H1 (cell line): ENCODE measurements at places on chromosomes 11 and 22. TPM values are rescaled to one million over a fixed set of nuclear protein-coding genes. Genes with fewer than 3 reads are reported as not detected.

- peak; percentile 70 for DNase-seq
Measured at GRCh38 chr22:27918341-27919221, 475 bp downstream of the PITPNB start.

GRCh38 chr22:30591588-30592359, at the start of gene PES1:
Gene PES1, minus strand, starts transcription at chr22:30591910. Its CDS starts 77 bp downstream, at chr22:30591833.
- peak; percentile 95 for DNase-seq

DNA sequence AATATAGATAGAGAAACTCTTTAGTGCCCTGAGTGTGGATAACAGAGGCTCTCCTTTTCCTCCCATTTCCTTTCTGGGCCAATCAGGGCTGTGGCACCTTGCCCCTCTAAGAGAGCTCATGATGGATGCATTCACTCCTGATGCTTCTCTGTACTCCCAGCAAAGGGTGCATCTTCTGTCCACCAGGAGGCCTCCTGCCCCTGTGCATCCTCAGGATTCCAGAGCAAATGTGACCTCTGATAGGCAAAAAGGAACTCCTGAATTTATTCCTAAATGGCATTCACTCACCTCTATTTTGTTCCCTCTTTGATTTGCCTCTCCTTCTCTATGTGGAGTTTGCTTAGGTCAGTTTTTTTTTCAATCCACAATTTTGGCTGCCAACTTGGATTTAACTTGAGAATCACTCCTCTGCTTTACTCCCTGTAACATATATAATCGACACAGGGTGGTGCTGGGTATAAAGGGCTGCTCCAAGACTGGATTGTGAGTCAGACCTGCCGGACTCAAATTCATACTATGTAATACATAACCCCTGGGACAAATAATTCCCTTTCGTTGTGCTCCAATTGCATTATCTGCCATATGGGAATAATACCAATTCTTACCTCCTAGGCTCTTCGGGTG, 1.1 kb upstream of the MRGPRX4 start:
- DNase-seq: no peak

DNA sequence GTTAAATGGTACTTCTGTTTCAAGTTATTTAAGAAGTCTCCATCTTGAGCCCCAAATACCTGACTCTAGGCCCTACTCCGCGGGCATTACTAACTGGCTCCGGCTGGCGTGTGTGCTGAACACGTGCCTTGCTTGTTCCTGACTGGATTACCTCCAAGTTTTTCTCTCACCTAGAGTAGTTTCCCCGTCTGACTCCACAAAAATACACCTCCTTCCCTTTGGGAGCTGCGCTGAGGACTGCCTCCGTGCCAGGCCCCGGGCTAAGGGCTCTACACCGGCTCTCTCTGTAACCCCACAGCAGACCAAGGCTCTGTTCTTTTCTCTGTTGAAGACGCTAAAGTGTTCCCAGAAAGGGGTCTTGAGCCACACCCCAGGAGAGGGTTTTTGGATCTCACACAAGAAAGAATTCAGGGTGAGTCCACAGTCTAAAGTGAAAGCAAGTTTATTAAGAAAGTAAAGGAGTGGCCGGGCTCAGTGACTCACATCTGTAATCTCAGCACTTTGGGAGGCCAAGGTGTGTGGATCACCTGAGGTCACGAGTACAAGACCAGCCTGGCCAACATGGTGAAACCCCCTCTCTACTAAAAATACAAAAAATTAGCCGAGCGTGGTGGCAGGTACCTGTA, 61.8 kb downstream of the ANO1 start:
- no peak for DNase-seq

Gene GGTLC2
- total RNA-seq: not detected in 2 replicates

- DNase-seq: no peak
Measured at GRCh38 chr11:90113541-90113940, 20.9 kb upstream of the NAALAD2 start.

GRCh38 chr22:32308191-32308590, 49.5 kb upstream of the RFPL3 start:
- DNase-seq: no peak

DNA sequence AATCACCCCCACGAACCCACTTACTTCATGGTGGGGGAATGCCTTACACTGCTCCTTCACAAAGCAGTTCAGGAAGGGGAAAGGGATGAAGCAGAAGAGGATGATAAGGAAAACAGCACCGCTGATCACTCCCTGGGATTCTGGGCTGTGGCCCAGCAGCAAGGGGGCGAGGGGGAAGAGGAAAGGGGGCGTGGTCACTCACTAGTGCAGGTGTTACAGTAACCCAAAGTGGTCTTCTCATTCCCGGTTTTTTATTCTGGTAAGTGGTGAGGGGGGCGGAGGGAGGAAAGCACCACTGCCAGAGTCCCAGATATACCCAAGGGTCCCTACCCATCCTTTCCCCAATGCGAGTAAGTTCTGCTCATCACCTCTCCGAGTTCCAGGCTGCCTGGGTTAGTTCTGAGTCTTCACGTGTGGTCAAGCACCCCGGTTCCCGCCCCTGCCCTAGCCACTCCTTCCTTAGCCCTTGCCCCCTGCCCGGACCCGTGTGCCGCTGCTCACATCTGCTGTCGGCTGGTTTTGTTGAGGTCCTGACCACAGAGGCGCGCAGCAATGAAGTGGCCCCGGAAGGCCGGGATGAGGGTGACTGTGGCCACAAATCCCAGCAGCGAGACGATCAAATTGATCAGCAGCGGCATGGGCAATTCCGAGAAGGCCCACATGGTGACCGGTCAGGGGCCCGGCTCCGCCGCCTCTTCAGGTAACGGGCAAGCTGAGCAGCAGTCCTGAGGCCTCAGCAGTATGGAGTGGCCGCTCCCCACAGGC, 477 bp downstream of the DPAGT1 start:
- DNase-seq: no peak

GRCh38 chr22:21768435-21768834, 32.8 kb upstream of the YPEL1 start:
- DNase-seq: no peak

Gene CHADL
- 0.78 and 0.84 TPM in 2 replicates for total RNA-seq

DNA sequence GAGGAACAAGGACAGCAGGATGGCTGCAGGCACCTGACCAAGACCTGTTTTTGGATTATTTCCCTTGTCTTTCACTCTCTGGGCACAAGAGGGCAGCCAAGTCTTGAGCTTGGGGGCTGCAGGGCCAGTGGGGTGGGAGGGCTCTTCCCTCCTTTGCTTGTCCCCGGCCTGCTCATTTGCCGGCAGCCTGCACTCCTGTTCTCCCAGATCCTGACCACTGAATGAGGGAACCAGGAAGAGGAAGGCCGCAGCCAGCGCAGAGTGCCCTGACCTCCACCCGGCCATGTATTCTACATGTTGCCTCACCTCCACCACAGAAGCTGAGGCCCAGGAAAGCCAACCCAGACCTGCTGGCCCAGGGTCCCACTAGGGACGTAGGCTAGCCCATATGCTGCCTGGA, 15.5 kb upstream of the NNMT start:
- DNase-seq: peak; percentile 87

Gene TRIM64
- not detected in 2 replicates for total RNA-seq

- no peak for DNase-seq
Measured at GRCh38 chr11:14546672-14547071, 26.5 kb upstream of the PSMA1 start.

Gene KRTAP5-8
- total RNA-seq: not detected in 2 replicates

DNA sequence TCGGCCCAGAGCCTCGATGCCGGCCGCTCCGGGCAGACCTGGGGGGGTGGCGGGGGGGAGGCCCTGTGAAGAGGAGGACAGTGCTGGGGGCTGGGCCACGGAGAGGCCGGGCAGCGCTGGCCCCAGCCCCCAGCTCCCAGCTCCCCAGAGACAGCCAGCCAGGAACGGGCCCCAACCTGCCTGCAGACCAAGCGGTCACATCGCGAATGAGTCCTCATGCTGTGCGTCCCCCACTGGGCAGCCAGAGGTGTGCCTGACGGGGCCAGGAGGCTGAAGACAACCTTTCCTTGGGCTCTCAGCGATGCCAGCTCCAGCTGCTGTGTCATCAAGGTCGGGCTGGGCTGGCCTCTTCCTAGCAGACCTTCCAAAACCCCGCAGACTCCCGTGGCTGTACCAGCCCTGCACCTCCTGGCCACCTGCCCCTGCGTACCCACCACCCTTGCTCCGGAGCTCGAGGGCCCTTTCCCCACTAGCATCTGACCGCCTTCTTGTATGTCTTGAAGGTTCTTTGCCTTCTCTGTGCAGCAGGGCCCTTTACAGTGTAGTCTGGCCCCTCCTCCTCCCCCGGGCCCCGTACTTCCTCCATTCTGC, 88.4 kb downstream of the CDKN1C start:
- DNase-seq: no peak

DNA sequence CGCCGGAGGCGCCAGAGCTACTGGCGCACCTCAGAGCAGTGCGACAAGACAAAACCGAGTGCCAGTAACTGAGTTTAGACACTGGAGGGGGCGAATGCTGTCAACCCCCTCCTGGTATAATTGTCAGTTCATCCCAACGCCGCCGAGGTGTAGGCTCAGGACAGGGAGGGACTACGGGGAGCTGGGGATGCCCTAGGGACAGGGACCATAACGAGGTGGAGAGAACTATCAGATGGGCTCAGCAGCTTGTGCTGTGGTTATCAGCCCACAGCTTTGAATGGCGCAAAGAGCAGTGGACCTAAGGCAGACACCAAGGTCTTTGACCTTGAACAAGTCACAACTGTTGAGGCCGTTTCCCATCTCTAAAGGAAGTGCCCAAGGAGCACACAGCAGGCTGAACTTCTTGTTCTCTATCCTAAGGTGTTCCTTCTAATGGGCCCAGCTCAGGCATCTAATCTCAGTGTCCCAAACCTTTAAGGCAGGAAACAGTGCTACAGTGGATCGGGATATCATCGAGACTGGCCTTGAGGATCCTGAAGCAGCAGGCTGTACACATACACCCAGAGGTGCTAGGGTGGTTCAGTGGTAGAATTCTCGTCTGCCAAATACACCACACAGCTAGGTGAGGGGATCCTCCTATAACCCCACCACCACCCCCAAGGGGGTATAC, 958 bp upstream of the TUT1 start:
- peak; percentile 60 for DNase-seq

DNA sequence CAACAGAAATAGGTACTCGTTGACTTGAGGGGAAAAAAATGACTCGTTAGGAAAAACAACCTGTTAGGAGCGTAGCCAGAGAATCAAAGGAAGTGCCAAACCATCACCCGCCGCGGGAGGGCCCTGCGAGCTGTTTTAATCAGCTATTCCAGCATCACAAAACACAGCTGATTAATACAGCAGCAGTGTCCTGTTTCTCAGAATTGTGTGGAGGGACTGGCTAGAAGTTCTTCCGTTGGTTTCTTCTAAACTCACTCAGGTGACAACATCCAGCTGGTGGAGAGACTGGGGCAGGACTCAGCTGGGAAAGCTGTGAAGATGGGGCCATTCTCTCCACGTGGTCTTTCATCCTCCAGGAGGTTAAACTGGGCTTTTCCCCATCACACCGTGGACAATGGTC, 28.0 kb downstream of the HSPA8 start:
- DNase-seq: no peak

GRCh38 chr22:31277741-31278140, 14.5 kb downstream of the PIK3IP1 start:
- DNase-seq: no peak

DNA sequence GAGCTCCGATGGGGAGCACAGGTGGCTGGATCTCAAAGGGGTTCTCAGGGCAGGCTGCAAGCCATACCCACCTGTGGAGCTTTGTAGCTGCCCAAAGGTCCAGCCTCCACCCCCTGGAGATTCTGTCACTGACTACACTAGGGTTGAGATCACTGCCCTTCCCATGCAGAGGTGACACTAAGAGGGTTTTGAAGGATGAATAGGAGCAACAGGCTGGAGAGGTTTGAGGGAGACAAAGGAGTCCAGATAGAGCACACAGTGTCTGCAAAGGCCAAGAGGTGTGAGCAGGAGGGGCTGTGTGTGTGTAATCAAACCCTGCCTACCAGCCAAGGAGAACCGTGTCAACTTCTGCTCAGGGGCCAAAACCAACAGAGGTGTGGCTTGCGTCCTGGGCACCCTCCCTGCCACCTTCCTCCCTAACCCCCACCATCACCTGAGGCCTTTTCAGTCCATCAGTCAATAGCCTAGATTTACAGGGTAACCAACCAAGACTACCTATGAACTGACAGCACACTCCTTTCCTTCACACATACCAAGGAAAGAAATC, 43.0 kb upstream of the WNT11 start:
- DNase-seq: no peak

DNA sequence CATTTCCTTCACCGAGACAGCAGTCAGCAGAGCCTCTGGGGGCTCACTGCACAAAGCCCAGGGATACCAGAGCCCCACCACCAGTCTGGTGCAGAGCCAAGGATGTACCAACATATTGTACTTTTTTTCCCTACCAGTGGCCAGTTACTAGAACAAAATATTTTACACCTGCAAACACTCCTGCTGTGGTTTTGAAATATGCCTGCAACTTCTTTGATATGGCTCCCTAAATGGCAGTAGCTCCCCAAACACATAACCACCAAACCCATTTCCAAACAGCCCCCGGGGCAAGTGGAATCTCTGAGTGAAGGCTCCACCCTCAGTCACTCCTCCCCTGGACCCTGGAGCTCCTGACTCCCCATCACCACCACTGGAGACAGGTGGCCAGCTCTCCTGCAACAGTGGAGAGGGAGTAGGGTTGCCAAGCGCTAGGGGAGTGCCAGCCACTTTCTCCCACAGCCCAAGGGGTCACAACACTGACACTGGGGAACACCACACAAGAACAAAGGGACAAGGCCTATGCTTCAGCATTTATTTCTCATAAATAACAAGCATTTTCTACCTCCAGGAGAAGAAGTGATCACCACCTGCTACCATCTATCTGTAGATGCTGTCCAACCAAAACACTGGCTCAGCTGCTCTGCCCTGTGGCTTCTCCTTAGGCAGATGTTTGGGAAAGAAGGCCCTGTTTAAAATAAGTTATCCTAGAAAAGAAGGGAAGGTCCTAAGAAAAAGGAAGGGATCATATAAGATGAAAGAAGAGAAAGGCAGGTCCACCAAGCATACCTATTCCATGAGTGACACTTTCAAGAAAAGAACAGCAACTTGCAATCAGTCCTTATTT, 15.1 kb downstream of the DGCR2 start:
- no peak for DNase-seq

DNA sequence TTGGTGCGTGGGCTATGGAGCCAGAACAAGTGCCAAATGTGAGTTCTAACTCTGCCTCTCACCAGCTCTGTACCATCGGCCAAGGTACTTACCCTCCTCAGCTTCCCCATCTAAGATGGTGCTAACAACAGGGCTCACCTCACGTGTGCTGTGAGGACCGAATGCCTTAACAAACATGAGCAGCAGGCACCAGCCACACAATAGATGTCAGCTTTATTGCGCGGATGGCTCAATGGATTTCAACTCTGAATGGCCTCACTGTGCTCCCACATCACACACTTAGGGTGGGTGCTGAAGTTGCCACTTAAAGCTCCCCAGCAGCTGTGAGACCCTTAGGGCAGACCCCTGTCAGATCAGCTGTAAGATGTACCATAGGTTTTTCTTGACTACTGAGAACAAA, 24.1 kb downstream of the RELT start:
- no peak for DNase-seq

Gene MFNG
- 1.7 and 1.8 TPM in 2 replicates for total RNA-seq
